ENCODE measurements at places on chromosomes 4 and X.

GRCh38 chrX:40167233-40167849 lies 69.6 kb upstream of the BCOR start:
- DNase-seq, result no peak

- DNase-seq, result no peak
Measured at GRCh38 chrX:134173541-134174272, 63.3 kb upstream of the CCDC160 start.

GRCh38 chr4:86909546-86910295 lies 17.5 kb upstream of the C4orf36 start:
- DNase-seq, result no peak

DNA sequence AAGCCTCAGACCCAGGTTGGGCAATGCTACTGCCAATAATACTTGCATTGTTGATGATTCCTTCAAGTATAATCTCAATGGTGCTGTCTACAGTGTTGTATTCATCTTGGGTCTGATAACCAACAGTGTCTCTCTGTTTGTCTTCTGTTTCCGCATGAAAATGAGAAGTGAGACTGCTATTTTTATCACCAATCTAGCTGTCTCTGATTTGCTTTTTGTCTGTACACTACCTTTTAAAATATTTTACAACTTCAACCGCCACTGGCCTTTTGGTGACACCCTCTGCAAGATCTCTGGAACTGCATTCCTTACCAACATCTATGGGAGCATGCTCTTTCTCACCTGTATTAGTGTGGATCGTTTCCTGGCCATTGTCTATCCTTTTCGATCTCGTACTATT lies 7.4 kb downstream of the LPAR4 start:
- no peak for DNase-seq

GRCh38 chrX:154918060-154918483 lies 31.9 kb downstream of the F8A1 start:
- no peak for DNase-seq

GRCh38 chrX:25544641-25545040 lies 528.9 kb upstream of the ARX start:
- no peak for DNase-seq

- DNase-seq, result no peak
Measured at GRCh38 chr4:23775694-23776093, 114.2 kb downstream of the PPARGC1A start.

DNA sequence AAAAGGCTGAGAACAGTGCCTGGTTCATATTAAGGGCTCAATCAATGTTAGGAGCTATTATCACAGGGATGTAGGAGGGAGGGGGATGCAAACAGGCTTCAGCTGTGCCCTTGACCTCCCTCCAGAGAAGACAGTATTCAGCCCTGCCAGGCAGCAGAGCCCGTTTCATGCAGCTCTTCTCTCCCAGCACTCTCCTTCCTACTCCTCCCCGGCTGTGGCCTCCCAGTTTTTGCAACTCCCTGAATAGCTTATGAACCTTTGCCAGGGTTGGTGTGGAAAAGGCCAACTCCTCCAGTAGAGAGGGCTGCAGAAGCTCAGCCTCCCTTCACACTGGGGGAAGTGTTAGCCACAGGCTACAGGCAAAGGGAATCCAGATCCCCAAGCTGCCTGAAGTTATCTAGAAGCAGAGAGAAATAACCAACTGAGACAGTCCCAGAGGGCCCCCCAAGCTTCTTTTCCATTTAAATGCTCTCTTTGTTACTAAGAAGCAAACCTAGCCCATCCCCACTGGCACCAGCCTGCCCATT lies 31.7 kb upstream of the APLN start:
- DNase-seq, result peak; percentile 83

GRCh38 chr4:185778307-185778706 lies 33.7 kb downstream of the SORBS2 start:
- DNase-seq, result no peak

DNA sequence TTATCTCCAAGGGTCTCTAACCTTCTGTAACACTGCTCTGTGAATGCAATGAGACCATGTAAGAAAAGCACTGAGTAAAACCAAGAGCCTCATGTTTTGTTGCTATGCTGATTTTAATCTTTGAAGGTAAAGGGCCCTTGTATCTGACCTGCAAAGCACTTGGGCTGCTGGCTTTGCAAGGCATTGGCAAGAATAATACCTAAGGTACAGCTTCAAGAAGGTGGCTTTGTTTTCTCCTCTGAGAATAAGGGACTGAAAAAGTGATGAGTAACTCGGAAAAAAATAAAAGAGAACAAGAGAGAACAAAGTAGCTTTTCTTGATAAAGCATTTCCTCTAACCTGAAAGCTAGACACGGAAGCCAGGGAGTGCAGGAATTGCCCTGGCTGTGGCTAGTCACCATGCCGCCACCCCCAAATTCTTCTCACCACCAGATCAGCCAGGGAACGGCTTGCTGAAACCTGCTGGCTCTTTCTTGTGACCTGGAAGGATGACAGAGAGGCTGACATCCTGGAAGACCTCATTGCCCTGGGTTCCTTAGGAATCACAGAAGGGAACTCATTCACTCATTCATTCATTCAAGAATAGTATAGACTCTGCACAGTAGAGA lies 41.8 kb upstream of the HS3ST1 start:
- no peak for DNase-seq

DNA sequence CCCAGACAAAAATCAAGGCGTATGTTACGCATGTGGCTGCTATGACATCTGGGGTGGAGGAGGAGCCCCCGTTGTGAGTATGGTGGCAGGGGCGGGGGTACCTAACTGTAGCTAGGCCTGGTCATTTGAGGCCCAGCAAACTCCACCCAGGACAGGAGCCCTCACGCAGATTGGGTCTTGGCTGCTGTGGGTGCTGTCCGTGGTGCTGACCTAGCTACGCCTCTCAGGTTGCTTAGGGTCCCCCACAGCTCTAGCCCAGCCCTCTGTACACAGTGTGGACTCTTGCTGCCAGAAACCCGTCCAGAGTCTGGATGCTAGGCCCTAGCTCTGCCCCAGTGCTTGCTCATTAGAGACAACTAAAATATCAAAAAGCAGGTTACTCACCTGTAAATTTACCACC lies 146.7 kb upstream of the PSAPL1 start:
- no peak for DNase-seq

GRCh38 chrX:104913348-104913747 lies 307.1 kb downstream of the TEX13A start:
- no peak for DNase-seq

GRCh38 chr4:146638786-146639505 lies at the start of gene POU4F2:
Gene POU4F2, plus strand, starts transcription at chr4:146638893. Its CDS starts 248 bp downstream, at chr4:146639141.
- no peak for DNase-seq

DNA sequence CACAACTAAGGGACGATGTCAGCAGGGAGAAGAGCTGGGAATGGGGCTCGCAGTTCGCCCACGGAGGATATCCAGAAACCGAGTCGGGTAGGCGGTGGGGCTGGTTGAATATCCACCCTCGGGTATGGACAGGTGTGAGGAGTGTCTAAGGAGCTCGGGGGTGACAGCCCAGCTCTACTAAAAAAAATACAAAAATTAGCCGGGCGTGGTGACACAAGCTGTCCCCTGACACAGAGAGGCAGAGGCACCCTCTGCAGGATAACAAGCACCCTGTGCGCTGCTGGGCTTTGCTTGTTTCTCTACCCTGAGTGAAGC lies 12.2 kb upstream of the ASMTL start:
- DNase-seq, result no peak

DNA sequence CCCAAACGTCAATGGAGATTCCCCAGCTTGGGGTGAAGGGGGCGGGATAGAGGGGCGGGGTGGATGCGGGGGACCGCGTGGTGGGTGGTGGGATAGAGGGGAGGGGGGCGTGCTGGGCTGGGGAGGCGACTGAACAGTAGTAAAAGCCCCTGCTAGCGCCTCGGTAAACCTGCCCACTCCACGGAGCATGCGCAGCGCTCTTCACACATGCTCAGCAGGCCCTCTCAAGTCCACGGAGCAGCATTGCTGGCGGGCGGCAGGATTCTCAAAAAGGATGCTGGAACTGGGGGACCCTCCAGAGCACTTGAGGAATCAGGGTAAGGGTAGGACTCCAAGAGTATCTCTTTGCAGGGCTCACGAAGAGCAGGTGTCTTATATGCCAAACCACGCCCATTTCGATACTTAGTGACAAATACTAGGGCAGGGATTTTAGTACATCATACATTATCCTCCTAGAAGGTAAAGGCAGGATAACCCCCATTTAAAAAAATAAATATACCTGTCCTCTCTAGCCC lies 378 bp upstream of the RPS6KA6 start:
- DNase-seq, result no peak

GRCh38 chr4:99724067-99724466 lies 66.4 kb upstream of the C4orf54 start:
- no peak for DNase-seq

DNA sequence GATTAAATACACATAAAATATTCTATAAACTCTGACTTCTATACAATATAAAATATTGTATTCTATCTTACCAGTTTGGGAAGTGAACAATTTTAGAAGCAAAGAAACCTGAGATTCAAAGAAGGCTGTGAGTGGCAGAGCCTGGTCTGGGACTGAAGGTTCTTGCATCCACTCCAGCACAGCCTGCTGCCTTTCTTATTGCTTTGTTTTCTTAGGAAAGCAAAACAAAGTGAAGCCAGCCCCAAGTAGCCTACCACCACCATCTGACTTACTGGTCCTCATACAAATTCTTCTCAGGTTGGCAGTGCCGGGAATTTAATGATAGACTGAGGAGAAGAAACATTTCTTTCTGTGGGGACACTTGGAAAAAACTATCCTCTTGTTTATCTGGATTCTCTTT lies 129.7 kb upstream of the SMAD1 start:
- no peak for DNase-seq

- DNase-seq, result no peak
Measured at GRCh38 chrX:46374371-46374770, 170.8 kb downstream of the ZNF674 start.

DNA sequence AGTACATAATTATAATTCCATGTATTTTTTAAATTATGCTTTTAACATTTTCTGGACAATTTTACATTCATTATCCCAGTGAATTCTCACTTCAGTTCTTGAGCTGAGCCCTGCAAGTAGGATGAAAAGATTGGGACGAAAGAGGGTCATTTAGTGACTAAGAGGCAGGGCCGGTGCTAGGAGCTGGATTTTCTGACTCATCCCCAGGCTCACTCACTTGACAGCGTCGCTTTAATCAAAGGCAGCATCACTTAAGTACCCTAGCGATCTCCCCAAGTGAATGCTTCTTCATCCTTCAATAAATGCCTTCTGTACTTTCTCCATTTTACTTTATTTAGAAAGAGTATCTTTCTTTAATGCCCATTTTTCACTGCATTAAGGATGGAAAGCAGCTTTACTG lies 263.6 kb downstream of the HS3ST1 start:
- no peak for DNase-seq

DNA sequence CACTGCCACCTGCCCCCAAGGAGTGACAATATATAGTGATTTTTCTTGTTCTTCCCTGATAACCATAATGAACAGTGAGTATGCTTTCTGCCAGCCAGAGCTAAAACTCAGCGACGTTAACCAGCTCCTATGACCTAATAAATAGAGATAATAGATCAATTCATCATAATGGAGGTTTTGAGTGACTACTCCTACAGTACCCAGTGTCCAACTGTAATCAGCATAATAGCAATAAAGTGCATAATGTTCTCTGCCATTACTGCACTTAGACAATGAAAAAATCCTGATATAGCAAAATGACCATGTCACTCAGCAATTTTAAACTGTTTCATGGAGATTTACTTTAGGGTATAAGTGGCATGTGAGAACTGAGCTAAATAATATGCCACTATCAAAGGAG lies 20.7 kb upstream of the TXLNG start:
- no peak for DNase-seq

DNA sequence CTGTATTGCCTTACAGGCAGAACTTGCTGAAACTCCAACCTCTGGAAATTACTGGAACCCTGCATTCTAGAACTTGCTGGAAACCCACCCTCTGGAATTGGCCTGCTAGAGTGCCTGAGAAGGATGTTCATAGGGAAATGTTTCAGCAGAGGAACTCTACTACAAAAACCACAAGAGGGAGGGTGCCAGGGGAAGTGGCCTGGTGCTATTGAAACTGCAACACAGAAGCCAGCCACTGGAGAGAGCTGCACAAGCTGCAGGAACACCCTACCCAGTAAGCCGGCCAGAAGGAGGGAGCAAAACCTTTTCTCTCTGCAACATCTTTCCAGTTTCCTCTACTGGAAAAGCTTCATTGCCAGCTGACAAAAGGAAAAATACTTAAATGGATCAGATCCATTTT lies 2.5 kb upstream of the BRWD3 start:
- DNase-seq, result no peak

GRCh38 chr4:170014359-170015011 lies 11.7 kb downstream of the MFAP3L start:
- no peak for DNase-seq
